Choroid plexus epithelial cell (primary cell): ENCODE measurements at places on chromosomes 7 and 10.

- DNase-seq: peak; percentile 61
Observed at GRCh38 chr10:17616403-17617030, 657 bp downstream of the HACD1 start.

DNA sequence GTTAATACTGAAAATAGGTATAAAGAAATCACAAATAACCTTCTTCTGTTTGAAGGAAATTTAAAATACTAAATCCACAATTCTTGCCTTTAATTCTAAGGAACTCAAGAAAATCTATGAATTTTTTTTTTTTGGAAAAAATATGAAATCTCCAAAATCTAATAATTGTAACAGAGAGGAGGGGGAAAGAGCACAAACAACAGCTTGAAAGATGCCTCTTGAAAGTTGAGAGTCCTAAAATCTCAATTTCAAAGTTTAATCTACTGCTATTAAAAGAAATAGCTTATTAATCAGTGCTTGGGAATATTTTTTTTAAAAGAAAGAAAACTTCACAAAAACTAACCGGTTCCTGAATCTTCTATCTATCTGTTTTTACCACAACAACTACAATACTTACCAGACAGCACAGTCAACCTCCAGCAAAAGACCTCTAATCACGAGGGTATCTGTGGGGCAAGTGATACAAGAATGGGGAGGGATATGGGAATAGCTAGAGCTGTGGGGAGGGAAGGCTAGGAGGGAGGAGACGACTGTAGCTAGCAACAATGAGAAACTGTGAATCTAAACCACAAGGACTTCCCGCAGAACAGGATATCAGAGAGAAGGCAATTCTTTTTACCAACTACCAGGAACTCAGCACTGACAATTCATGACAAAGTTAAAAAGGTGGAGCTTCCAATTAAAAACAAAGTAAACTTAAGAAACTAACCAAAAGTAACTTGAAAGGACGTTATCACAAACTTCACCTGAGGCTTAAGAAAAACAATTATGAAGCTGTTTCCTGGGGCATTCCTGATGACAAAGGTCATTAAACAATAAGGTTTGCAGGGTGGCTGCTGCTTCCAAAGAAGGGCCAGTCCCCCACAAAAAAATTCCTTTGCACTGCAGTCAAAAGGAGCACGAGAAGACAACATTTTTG lies at the start of gene USP54:
USP54 (minus strand) TSS at position 462 of the 919 bp plus-strand sequence. CDS start 15,684 bp downstream, outside the sequence.
- peak; percentile 92 for DNase-seq

- DNase-seq: no peak
Observed at GRCh38 chr10:57864765-57865680, 402.7 kb downstream of the IPMK start.

GRCh38 chr10:77873536-77874380 lies 52.8 kb downstream of the DLG5 start:
- peak; percentile 63 for DNase-seq
